Upper lobe of right lung (tissue), 1 donor: ENCODE measurements at places on chromosomes 4 and X. TPM values are rescaled to one million over a fixed set of nuclear protein-coding genes. Genes with fewer than 3 reads are reported as not detected.

- no peak overlapping the region for H3K27ac ChIP-seq
- no peak overlapping the region for H3K4me3 ChIP-seq
- no peaks in the 10 kb centered on the region for H3K4me1 ChIP-seq
- no peak for DNase-seq
These were observed 134.4 kb upstream of the JADE1 start for GRCh38 chr4:128675083-128675482.

GRCh38 chr4:122577808-122578781 is 42.8 kb downstream of the IL21 start:
- no peaks in the 10 kb centered on the region for H3K36me3 ChIP-seq
- no peak overlapping the region for H3K27ac ChIP-seq
- H3K4me1 ChIP-seq: no peaks in the 10 kb centered on the region
- DNase-seq: no peak

Gene NLRP2B
- not detected for total RNA-seq

- H3K27ac ChIP-seq: no peak overlapping the region
- H3K36me3 ChIP-seq: no peaks in the 10 kb centered on the region
- DNase-seq: peak; percentile 55
- H3K27me3 ChIP-seq: no peaks in the 10 kb centered on the region
These were observed 10.8 kb upstream of the AFAP1 start for GRCh38 chr4:7950301-7951092.

Gene SMR3B
- not detected for total RNA-seq

Gene HPRT1
- total RNA-seq: 15.2 TPM

- H3K27ac ChIP-seq: peak overlapping the region; percentile 5
- no peak overlapping the region for H3K4me3 ChIP-seq
- no peaks in the 10 kb centered on the region for H3K27me3 ChIP-seq
These were observed 192.5 kb downstream of the MAML3 start for GRCh38 chr4:139961344-139961946.

Gene ITM2A
- 44.4 TPM for total RNA-seq

Gene F8
- total RNA-seq: 12.7 TPM

Gene MAGEA9B
- not detected for total RNA-seq

Gene FHIP1A
- total RNA-seq: 18.4 TPM

Gene SCFD2
- total RNA-seq: 14.3 TPM

DNA sequence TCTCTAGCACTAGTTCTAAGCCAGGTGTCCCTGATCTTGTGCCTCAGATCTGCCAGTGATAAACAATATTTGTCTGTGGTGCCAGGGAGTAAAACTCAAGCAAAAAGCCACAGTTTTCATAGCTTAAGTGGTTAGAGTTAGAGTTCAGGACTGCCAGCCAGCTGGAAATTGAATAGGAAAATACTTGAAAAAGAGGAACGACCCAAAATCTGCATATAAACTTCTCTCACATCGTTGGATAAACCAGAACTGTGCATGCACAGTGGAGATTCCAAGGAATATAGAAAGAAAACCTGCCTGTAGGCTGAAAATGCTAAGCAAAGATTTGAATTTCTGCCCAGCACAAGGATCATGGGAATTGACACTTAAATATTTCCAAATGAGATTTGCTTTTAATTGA is 35.0 kb upstream of the GNPDA2 start:
- H3K27me3 ChIP-seq: peaks cover 3% of the 10 kb centered on the region
- H3K4me3 ChIP-seq: no peak overlapping the region
- H3K36me3 ChIP-seq: no peaks in the 10 kb centered on the region
- no peaks in the 10 kb centered on the region for H3K4me1 ChIP-seq
- no peak overlapping the region for H3K27ac ChIP-seq

DNA sequence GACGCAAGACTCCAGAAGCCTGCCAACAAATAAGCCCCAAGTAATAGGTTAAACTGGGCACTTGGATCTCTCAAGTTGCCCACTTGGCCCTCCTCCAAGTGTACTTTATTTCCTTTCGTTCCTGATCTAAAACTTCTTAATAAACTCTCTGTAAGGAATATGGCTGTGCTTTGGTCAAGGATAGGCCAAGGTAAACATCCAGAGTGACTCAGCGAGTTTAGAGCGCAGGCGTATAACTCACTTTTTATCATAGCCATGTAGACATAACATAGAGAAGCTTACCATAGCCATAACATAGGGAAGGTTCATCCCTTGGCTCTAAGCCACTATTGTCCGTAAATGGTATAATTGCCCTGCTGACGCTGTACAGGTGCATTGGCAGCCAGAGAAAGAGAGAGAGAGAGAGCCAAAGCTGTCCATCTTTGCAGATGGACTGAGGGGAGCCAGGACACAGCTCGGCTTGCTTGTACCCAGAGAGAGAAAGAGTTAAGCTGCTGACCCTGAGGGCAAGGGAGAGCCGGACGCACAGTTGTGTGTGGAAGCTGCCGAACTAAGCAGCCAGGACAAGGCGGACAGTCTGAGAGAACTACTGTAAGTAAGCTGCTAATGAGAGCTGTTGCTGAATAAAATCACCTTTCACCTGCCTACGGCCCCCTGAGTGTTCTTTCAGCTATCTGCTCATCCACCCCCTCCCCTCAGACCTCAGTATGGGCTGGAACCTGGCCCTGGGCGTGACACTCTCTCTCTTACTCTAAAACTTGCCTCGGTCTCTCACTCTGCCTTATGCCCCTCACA is 1.8 kb downstream of the TLR1 start:
- peaks cover 16% of the 10 kb centered on the region for H3K4me1 ChIP-seq
- no peak for DNase-seq
- H3K4me3 ChIP-seq: peak overlapping the region; percentile 52
- H3K27ac ChIP-seq: no peak overlapping the region
- H3K36me3 ChIP-seq: peaks cover 16% of the 10 kb centered on the region
- no peaks in the 10 kb centered on the region for H3K27me3 ChIP-seq

DNA sequence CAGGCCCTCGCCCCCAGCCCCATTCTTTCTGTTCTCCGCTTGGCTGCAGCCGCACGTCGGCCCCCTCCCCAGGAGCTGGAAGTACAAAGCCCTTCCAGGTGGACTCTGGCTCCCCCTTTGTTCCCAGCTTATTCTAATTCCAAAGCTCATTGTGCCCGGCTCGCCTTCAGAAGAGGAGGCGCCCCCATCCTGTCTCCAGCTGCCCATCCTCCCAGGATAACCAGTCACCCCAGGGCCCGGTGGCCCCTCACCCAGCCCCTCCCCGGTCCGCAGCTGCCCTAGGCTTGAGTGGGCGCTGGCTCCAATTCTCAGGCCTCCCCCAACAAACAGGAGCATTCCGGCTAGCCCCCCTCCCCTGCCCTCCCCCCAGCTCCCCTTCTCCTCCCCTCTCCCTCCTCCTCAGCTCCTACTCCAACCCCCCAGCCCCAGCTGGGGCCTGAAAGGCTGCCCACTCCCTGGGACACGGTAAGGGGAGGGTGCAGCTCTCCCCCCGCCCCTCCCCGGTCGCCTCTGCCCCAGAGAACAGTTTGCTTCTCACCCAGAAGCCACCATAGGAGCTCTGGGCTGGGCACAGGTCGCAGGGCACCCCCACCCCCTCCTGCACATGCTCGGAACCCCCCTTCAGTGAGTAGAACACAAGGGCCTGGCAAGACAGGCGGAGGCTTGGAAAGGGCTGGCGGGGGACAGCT is 3.1 kb upstream of the SLC6A8 start:
- DNase-seq: peak; percentile 13
- H3K27me3 ChIP-seq: no peaks in the 10 kb centered on the region
- no peak overlapping the region for H3K27ac ChIP-seq
- no peak overlapping the region for H3K4me3 ChIP-seq
- no peaks in the 10 kb centered on the region for H3K4me1 ChIP-seq

GRCh38 chr4:33714971-33715370 is 2529.3 kb downstream of the ARAP2 start:
- no peaks in the 10 kb centered on the region for H3K36me3 ChIP-seq
- no peak overlapping the region for H3K4me3 ChIP-seq
- no peaks in the 10 kb centered on the region for H3K4me1 ChIP-seq
- DNase-seq: no peak
- H3K27ac ChIP-seq: no peak overlapping the region

- peaks cover 5% of the 10 kb centered on the region for H3K4me1 ChIP-seq
- H3K27me3 ChIP-seq: peaks cover 53% of the 10 kb centered on the region
- DNase-seq: no peak
- H3K36me3 ChIP-seq: no peaks in the 10 kb centered on the region
These were observed 139.9 kb upstream of the ZIC3 start for GRCh38 chrX:137425986-137426385.

- DNase-seq: no peak
- no peak overlapping the region for H3K4me3 ChIP-seq
- H3K27me3 ChIP-seq: peaks cover 5% of the 10 kb centered on the region
- H3K36me3 ChIP-seq: no peaks in the 10 kb centered on the region
These were observed 240.5 kb downstream of the STIM2 start for GRCh38 chr4:27101126-27101525.

GRCh38 chrX:114162068-114162735 is 421.7 kb upstream of the HTR2C start:
- H3K4me3 ChIP-seq: no peak overlapping the region
- DNase-seq: no peak
- H3K27ac ChIP-seq: no peak overlapping the region
- H3K36me3 ChIP-seq: no peaks in the 10 kb centered on the region
- no peaks in the 10 kb centered on the region for H3K27me3 ChIP-seq

DNA sequence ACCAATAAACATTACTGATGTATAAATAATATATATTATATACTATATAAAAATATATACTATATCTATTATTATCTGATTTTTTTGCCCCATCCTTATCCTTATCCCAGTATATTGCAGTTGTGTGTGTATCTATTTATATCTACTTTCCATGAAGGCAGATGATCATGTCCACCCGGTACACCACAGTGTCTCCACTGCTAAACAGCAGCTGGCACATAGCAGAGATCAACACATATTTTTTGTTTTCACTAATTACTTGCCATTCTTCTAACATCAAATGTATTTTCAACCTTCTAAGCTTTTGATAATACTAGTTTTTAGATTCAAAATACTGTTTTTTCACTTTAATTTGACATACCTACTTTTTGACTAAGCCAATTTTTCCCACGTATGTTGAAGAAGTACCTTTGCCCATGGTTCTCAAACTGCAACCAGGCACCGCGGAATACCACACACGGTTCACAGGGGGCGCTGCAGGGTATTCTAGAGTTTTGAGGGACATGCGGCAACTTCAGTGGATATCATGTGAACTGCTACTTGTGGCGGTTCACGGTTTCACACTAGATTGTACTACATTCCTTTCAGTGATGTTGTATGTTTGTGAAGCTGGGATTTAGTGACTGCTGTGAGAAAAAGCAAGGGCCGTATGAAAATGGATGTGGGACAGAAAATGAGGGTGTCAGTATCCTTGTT is 182.5 kb upstream of the NPY2R start:
- DNase-seq: no peak
- no peak overlapping the region for H3K4me3 ChIP-seq
- no peak overlapping the region for H3K27ac ChIP-seq
- H3K36me3 ChIP-seq: no peaks in the 10 kb centered on the region
- no peaks in the 10 kb centered on the region for H3K27me3 ChIP-seq

DNA sequence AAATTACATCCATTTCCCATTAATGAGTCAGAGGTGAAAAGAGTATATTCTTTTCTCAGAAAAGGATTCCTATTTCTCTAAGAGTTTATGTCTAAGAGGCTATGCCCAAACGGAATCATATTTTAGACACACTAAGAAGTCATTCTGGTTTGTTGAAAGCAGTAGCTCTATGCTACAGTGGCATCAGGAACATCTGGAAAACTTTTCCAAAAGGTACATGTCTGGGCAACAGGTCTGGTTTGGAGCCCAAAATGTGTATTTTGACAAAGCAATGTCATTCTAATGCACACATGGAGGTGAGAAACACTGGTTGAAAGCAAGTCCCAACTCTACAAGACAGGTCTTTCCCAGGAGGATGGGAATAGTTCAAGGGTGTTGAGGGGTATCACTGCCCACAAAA is 56.1 kb downstream of the APBB2 start:
- H3K4me3 ChIP-seq: no peak overlapping the region
- no peaks in the 10 kb centered on the region for H3K27me3 ChIP-seq
- no peaks in the 10 kb centered on the region for H3K36me3 ChIP-seq
- no peak overlapping the region for H3K27ac ChIP-seq

Gene UGT2B11
- total RNA-seq: not detected

DNA sequence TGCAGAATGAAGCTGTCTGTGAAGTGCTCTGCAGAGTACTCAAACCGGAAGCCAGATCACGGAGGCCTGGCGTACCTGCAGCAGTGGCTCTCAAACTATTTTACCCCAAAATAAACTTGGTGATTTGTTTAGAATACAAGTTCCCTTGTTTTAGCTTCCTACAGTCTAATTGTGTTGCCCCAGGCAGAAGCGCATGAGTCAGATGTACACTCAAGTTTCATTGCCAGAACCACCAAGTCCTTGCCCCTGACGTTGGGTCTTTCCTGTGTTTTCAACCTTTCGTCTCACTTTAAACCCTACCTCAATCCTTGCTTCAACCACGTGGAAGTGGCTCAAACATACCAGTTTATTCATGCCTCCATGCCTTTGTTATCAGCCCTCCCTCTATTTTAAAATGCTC is 66.2 kb upstream of the SLC7A11 start:
- no peak for DNase-seq
- no peaks in the 10 kb centered on the region for H3K27me3 ChIP-seq
- H3K27ac ChIP-seq: no peak overlapping the region
- no peak overlapping the region for H3K4me3 ChIP-seq

DNA sequence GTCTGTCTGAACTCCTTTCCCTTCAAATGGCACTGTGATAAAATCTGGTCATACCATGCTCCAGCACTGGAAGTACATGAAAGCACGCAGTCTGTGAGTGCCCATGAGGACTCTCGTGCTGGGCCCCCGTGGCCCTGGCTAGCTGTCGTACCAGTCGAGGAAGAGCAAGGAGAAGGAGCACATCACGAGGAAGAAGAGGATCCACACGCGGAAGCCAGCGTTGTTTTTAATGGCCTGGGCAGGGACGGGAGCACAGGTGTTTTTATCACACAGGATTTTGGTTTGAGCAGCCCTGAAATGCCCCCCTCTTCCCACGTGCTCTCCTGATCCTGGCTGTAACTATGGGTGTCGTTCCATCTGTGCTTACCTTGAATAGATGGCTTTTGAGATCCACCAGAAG is 33.0 kb downstream of the NSG1 start:
- no peak overlapping the region for H3K4me3 ChIP-seq
- peaks cover 57% of the 10 kb centered on the region for H3K36me3 ChIP-seq
- no peaks in the 10 kb centered on the region for H3K4me1 ChIP-seq
- DNase-seq: no peak
- H3K27ac ChIP-seq: no peak overlapping the region

- H3K36me3 ChIP-seq: no peaks in the 10 kb centered on the region
- no peak overlapping the region for H3K27ac ChIP-seq
- no peaks in the 10 kb centered on the region for H3K4me1 ChIP-seq
- DNase-seq: no peak
These were observed 34.1 kb downstream of the HTRA3 start for GRCh38 chr4:8303485-8304281.

- H3K4me1 ChIP-seq: peaks cover 18% of the 10 kb centered on the region
- no peak overlapping the region for H3K4me3 ChIP-seq
- H3K27ac ChIP-seq: peak overlapping the region; percentile 63
- H3K36me3 ChIP-seq: no peaks in the 10 kb centered on the region
These were observed 4.0 kb upstream of the ZFX start for GRCh38 chrX:24145303-24146186.

GRCh38 chrX:17372052-17372451 is 2.9 kb upstream of the NHS start:
- no peaks in the 10 kb centered on the region for H3K4me1 ChIP-seq
- no peaks in the 10 kb centered on the region for H3K36me3 ChIP-seq
